Activated CD4-positive, CD25-positive, alpha-beta regulatory T cell treated with anti-CD3 and anti-CD28 coated beads, Interleukin-2, amount 50 U/mL, for 72 hours (primary cell): ENCODE measurements at places on chromosomes 6 and 20.

GRCh38 chr6:13548500-13549210, 25.7 kb upstream of the SIRT5 start:
- DNase-seq = no peak

DNA sequence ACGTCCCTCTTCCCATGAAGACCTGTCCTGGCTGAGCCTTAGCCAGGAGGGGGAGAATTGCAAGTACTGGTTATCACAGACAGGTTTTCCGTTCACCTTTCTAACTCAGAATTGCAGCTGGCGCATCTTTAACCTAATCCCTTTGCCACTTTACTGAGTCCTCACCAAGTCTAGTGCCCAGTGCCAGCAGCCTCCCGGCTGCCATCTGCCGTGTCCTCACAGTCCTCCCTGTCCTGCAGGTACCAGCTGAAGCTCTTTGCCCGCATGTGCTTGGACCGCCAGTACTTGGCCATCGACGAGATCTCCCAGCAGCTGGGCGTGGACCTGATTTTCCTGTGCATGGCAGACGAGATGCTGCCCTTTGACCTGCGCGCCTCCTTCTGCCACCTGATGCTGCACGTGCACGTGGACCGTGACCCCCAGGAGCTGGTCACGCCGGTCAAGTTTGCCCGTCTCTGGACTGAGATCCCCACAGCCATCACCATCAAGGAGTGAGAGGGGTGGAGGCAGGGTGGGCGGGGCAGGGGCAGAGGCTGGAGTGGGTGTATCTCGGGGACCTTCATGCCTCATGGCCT, 41.3 kb downstream of the UQCC2 start:
- DNase-seq = no peak

GRCh38 chr6:136118787-136119186, 131.3 kb downstream of the MTFR2 start:
- no peak for DNase-seq

DNA sequence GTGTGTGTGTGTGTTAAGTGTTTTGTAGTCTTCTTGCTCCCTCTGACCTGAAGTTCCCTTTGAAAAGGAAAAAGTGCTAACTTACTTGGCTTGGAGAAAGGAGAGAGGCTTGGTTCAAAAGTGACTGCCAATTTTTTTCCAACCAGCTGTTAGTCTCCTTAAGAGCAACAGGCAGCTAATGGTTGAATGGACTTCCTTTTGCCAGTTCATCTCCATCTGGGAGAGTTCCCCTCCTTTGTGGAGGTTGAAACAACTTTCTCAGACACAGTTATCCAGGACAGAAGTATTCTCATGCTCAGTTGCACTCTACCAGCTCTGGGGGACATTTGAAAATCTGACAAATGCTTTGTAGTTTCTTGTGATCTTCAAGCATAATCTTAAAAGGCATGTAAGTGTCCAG, 4.5 kb downstream of the RIPOR2 start:
- DNase-seq = no peak

DNA sequence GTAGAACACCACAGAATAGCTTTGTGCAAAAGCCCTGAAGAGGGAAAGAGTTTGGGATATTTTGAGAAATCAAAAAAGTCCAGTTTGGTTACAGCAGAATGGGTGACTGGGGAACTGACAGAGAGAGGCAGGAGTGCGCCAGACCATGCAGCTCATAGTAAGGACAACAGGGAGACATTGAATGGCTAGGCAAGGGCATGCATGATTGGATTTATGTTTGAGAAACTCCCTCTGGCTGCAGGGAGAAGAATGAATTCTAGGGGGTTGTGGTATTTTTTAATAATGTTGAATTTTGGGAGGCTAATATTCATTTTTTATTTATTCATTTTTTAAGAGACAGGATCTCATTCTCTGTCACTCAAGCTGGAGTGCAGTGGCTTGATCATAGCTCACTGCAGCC, 49.9 kb downstream of the TGM2 start:
- DNase-seq = no peak

- DNase-seq = no peak
These were observed 150.0 kb downstream of the CDC5L start for GRCh38 chr6:44537306-44538049.

DNA sequence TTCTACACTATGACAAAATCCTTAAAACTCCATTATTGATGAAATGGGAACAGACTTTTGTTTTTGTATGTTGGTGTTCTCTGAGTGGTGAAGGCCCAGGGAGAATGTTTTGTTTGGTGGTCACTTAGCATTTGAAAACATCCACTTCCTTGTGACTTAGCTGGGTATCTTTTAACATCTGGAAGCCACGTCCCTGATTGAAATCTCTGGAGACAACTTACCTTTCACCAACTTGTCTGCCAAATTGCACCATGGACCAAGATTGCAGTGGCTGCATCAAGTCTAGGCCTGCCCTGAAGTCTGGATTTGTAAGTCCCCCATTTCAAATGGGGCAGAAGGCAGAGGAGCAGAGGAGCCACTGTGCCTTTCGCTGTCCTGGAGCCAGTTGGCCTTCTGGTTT, 534 bp upstream of the EFCAB8 start:
- no peak for DNase-seq

- no peak for DNase-seq
These were observed 17.8 kb downstream of the RARS2 start for GRCh38 chr6:87572021-87572420.

GRCh38 chr6:46921059-46921458, 679 bp downstream of the ADGRF5 start:
- DNase-seq = no peak

GRCh38 chr20:21725892-21726291, 20.4 kb downstream of the PAX1 start:
- no peak for DNase-seq

- DNase-seq = no peak
These were observed 31.9 kb downstream of the FOXO3 start for GRCh38 chr6:108592371-108593337.

- no peak for DNase-seq
These were observed 683.6 kb downstream of the KIF16B start for GRCh38 chr20:15889514-15890256.

DNA sequence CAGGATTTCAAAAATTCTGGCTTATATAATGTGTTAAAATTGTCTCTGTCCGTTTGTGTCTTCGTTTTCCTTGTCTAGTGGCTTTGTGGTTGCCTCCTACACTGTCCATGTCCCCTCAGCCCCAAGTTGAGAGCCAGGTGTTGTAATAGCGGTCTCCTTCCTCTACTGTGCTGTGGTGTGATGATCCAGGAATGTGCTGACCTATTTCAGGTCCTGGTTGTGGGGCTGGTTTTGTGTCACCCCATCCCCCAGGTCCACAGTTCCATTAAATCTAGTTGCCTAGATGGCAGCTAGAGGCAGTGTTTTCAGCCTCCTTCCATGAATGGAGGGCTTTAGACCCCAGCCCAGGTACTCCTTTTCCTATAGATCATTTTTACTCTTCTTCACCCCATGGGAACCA, 128.7 kb downstream of the DNAH8 start:
- DNase-seq = no peak

GRCh38 chr6:90294614-90294988, 2.0 kb downstream of the BACH2 start:
- DNase-seq = no peak

- no peak for DNase-seq
These were observed 27.9 kb upstream of the SGK1 start for GRCh38 chr6:134345789-134346188.

- no peak for DNase-seq
These were observed 17.4 kb upstream of the GFOD1 start for GRCh38 chr6:13504611-13505344.

DNA sequence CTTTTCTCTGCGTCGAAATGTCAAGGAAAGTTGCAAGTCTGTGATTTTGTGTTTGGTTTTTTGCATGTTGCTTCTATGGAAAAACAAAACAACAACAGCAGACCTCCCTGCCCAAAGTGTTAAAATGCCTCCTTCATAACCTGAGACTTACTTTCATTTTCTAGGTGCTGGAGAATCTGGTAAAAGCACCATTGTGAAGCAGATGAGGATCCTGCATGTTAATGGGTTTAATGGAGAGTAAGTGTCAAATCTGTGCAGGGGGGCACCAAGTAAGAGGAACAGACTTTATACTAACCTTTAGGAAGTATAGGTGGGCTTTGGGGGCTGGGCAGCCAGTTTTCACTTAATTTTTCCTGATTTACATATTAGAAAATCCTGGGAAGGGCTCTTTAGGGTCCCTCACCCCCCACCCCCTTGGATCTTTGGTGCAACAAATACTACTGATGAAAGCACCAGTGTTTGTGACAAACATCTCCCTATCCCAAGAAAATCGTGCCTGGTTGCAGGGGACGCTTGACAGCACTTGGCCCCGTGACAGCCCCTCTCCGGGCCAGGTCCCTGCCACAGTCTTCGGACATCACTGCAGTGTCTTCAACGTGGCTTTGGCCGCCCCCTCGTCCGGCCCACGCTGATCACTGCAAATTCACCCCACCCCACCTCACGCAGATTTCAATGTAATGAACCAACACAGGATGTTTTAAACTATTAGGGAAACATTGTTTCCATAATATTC, 43.1 kb downstream of the GNAS start:
- DNase-seq = no peak

GRCh38 chr6:29887819-29888776, 54.2 kb upstream of the HLA-A start:
- DNase-seq = peak; percentile 93

DNA sequence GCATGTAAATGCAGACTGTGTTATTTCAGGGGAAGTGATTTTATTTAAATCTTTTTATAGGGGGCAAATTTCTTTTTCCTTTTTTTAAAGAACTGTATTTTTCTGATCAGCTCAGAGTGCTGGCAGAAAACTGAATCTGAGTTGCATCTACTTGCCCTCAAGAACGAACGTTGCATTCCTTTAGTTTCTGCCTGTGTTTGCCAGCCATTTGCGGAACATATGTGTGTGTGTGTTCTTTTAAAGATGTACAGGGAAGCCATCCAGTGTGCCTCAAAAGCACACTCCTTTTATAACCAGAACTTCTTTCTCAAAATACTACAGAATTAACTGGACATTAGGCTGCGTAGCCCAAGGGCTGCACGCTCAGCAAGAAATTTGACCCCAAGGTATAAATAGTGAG, 25.8 kb upstream of the INSM1 start:
- no peak for DNase-seq

GRCh38 chr6:16933961-16934360, 167.9 kb upstream of the STMND1 start:
- no peak for DNase-seq

DNA sequence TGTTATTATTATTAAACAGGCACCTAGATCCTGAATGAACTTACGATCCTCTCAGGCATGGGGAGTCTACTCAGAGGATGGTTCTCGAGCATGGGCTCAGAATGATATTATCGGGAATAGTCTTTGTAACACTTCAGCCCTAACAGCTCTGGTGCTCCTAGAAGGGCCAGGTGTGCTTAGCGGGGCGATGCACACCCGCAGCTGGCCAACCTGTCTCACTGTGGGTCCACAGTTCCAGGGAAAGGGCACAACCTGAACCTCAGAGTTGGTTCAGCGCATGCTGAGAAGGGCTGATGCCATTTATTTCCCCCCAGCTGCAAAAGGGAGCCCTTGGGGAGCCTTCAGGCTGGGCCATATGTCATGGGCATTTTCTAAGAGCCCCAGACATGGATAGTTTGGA, 26.2 kb downstream of the RRAGD start:
- no peak for DNase-seq

GRCh38 chr6:132084811-132085509, 133.8 kb upstream of the CCN2 start:
- DNase-seq = no peak

GRCh38 chr6:24768361-24768760, 6.4 kb upstream of the GMNN start:
- DNase-seq = no peak

GRCh38 chr6:41704028-41704427, 31.4 kb downstream of the TFEB start:
- no peak for DNase-seq

GRCh38 chr20:37681384-37682112, 12.3 kb upstream of the CTNNBL1 start:
- no peak for DNase-seq

DNA sequence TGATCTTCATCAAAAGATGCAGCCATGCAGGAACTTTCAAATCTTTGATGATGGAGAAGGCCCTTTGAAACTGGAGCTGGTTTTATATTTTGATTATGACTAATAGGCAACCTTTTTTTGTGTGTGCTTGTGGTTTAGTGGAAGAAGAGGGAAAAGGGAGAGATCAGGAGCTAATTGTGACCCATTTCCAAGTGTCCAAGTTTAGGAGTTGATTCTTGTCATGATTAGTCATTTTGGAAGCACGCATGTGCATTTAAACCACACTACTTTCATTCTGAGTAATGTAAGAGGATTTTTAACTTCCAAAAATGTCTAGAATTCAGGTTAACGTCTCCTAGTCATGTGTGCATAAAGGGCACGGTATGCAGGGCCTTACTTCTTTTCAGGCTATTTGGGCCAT, 3.5 kb downstream of the FOXO3 start:
- DNase-seq = no peak

DNA sequence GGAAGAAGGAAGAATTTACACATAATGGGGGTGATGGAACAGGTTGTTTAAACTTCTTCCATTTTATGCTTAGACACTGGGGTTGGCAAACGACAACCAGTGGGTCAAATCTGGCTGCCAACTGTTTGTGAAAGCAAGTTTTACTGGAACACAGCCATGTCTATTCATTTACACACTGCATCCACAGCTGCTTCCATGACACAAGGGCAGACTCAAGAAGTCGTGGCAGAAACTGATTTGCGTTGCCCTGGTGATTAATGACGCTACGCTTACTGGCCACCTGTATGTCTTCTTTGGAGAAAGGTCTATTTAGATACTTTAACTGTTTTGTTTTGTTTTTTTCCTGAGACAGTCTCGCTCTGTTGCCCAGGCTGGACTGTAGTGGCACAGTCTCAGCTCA, 19.0 kb downstream of the CTCFL start:
- no peak for DNase-seq

- DNase-seq = no peak
These were observed 22.2 kb downstream of the BANF2 start for GRCh38 chr20:17721802-17722486.

- DNase-seq = no peak
These were observed 727.3 kb upstream of the FLRT3 start for GRCh38 chr20:15064741-15065140.

- DNase-seq = no peak
These were observed 9.6 kb downstream of the SIGLEC1 start for GRCh38 chr20:3702611-3703391.

GRCh38 chr20:40575851-40576250, 113.2 kb downstream of the MAFB start:
- no peak for DNase-seq

- peak; percentile 61 for DNase-seq
These were observed 6.3 kb downstream of the ZKSCAN3 start for GRCh38 chr6:28355743-28356665.

GRCh38 chr6:74610352-74610751, 595.5 kb downstream of the COL12A1 start:
- no peak for DNase-seq

DNA sequence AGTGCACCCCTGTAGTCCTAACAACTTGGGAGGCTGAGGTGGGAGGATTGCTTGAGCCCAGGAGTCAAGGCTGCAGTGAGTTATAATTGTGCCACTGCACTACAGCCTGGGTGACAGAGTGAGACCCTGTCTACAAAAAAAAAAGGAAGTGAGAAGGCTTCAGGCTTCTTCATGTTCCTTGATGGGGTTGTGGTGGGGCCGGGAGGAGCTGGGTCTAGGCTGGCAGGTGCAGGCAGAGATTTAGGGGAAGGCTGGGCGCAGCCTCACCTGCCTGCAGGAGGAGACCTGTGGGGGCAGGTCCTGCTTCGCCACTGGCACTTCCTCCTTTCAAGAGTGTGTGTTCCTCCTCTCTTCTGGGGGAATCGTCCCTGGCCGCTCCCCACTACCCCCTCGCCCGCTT, 63.9 kb downstream of the CHMP4B start:
- no peak for DNase-seq
